Muscle of back (tissue), 13 donors: ENCODE measurements at places on chromosomes 13 and 19. TPM values are rescaled to one million over a fixed set of nuclear protein-coding genes. Genes with fewer than 3 reads are reported as not detected.
A peak's percentile ranks its signal among the peaks of the same experiment; 100 is the strongest.

GRCh38 chr13:75607447-75607846 lies 28.7 kb upstream of the LMO7 start:
- no peak for DNase-seq

GRCh38 chr19:12564016-12564664 lies 12.9 kb upstream of the ZNF564 start:
- peak; percentile 86 for DNase-seq

DNA sequence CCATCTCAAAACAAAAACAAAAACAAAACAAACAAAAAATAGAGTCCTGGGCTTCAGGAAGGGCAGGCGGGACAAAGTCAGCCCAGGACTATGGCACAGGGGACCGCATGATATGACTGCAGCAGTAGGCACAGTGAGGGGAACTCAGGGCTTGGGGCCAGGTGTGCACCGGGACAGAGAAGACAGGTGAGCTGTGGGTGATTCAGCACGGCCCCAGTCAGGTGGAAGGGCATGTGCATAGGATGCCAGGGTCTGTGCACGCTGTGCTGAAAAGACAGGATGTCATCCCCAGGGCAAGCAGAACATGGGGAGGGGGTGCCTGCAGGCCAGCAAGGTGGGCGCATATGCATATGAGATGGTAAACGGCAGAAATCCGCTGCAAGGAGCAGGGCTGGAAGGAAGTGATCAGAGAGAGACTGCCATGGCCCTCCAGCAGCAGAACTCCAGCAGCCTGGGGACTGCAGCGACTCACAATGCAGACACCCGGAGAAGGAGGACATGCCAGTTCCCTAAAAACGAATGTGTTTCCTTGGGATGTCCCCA lies 15.0 kb downstream of the EPS15L1 start:
- DNase-seq = no peak

ASPDH gene
- polyA plus RNA-seq = 0.32 TPM
